Foreskin keratinocyte (primary cell): ENCODE measurements at places on chromosomes 3 and 15. TPM values are rescaled to one million over a fixed set of nuclear protein-coding genes. Genes with fewer than 3 reads are reported as not detected.

The SAXO2 gene
- total RNA-seq: 1.2 and 1.7 TPM in 2 replicates

The CYP19A1 gene
- not detected in 2 replicates for total RNA-seq

The ANKDD1A gene
- 2.9 and 5.1 TPM in 2 replicates for total RNA-seq

The PLSCR2 gene
- not detected in 2 replicates for total RNA-seq

The GABRA5 gene
- total RNA-seq: not detected in 2 replicates

The SPESP1 gene
- total RNA-seq: 6.2 and 6.7 TPM in 2 replicates

The GOLGA6L9 gene
- total RNA-seq: 2.5 and 3.8 TPM in 2 replicates

The ZBTB20 gene
- 0.78 and 1.4 TPM in 2 replicates for total RNA-seq

The HCN4 gene
- total RNA-seq: under 0.01 TPM in 1 of 2 replicates, not detected in the other

The ACSBG1 gene
- not detected in 2 replicates for total RNA-seq

The EFCC1 gene
- not detected in 2 replicates for total RNA-seq

The BAHD1 gene
- total RNA-seq: 12.4 and 13.2 TPM in 2 replicates

The GOLGA8R gene
- total RNA-seq: 0.34 and 0.35 TPM in 2 replicates

The C3orf20 gene
- total RNA-seq: not detected in 2 replicates

The DNAH12 gene
- under 0.01 TPM in 1 of 2 replicates, not detected in the other for total RNA-seq

The IGSF11 gene
- total RNA-seq: not detected in 2 replicates

The ZNF774 gene
- total RNA-seq: 1.9 and 2.2 TPM in 2 replicates

The MYL3 gene
- total RNA-seq: not detected in 2 replicates

The DISP2 gene
- 0.65 and 1.5 TPM in 2 replicates for total RNA-seq

The CLSTN2 gene
- total RNA-seq: 0.14 and 0.27 TPM in 2 replicates

The SLC9C1 gene
- total RNA-seq: not detected in 2 replicates

The FANCD2OS gene
- total RNA-seq: not detected in 2 replicates

The TM4SF4 gene
- not detected in 2 replicates for total RNA-seq

The NFKBIZ gene
- 15.1 and 15.9 TPM in 2 replicates for total RNA-seq

The RPSA gene
- total RNA-seq: 2,232 and 2,325 TPM in 2 replicates

The STARD9 gene
- total RNA-seq: 2.2 TPM in 2 replicates

The PPP1R14D gene
- total RNA-seq: not detected in 2 replicates

The ZBED2 gene
- total RNA-seq: 108 and 112 TPM in 2 replicates

The CCDC191 gene
- total RNA-seq: 1.7 and 1.9 TPM in 2 replicates
